ENCODE measurements at places on chromosomes 5 and 9. TPM values are rescaled to one million over a fixed set of nuclear protein-coding genes. Genes with fewer than 3 reads are reported as not detected.

Gene ZFAND5
- total RNA-seq = 184 TPM

Gene MCC
- total RNA-seq = 8.8 TPM

- DNase-seq = peak; percentile 77
Observed at GRCh38 chr9:130260816-130261765, 4.5 kb upstream of the HMCN2 start.

- DNase-seq = peak; percentile 48
Observed at GRCh38 chr5:42993516-42994245, 46.4 kb downstream of the ANXA2R start.

Gene SERINC5
- 11.8 TPM for total RNA-seq
